Non-pigmented ciliary epithelial cell (primary cell): ENCODE measurements at places on chromosomes 11 and 22.
A peak's percentile ranks its signal among the peaks of the same experiment; 100 is the strongest.

GRCh38 chr11:44578279-44578678, 12.8 kb downstream of the CD82 start:
- no peak for DNase-seq

DNA sequence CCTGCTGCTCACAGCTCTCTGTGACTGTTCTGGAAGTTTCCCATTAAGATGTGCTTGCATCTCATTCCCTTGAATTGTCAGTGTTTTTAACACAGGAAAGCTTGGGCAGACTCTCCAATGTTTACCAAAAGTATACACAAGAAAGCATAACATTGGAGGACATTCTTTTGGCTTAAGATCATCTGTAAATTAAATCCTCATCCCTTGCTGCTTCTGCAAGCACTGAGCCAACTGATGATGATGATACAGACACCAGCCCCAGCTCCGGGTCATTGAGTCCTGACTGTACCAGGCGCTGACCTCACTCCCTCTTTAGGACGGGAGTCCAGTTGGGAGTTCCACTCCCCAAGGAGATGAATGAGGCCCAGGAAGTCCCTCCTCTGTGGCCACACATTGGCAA, 23.8 kb downstream of the CD82 start:
- peak; percentile 55 for DNase-seq

GRCh38 chr11:78131956-78132355, 7.5 kb downstream of the ALG8 start:
- DNase-seq = no peak

DNA sequence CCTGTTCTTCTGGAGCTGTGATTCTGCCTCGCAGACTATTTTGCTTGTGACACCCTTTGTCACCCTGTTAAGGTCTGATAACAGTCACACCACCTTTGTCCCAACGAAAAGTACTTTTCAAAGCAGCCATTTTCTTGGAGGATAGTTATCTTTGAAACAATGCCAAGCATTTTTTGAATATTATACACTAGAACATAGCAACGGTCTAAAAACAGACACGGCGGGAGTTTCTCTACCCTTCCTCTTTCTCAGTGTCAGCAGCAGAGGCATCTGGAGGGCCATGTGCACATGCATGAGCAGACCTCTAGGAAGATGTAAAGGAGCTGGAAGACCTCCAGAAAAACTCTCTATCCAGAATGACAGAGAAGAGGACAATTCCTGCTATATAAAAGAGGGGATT, 86.5 kb downstream of the TRPC6 start:
- DNase-seq = no peak

- DNase-seq = no peak
These were observed 1.5 kb downstream of the MIEF1 start for GRCh38 chr22:39503630-39504029.

- no peak for DNase-seq
These were observed 119.9 kb downstream of the PGR start for GRCh38 chr11:101009690-101010055.

GRCh38 chr11:102614485-102614884, 10.6 kb downstream of the MMP20 start:
- no peak for DNase-seq

DNA sequence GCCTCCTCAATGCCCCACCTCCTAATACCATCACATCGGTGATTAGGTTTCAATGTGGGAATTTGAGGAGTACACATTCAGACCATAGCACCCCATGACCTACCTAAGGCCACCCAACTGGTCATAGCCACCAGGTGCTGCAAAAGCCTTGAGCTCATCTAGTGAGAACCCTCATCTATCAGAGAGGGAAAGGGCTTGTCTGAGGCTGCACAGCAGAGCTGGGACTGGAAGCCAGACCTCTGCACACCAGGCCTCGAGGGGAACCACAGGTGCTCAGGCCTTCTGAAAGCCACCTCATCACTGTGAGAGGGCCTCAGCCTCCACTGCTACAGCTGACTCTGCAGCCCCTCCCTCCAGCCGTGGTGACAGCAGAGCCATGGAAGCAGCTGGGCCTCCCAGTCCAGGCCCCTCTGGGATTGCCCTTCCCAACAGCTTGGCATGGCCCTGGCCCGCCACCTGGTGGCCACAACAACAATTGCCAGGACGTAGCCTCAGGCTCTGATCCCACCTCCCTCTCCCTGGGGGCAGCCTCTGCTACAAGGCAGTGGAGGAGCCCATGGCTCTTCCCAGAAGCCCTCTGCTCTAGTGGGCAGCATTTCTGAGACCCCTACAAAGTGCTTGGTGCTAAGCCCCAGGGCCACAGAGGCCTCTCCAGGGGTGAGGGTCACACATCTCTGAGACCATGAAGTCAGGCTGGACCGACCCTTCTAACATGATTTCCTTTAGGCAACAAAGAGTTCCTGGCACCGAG, 41.0 kb upstream of the PRDM11 start:
- peak; percentile 22 for DNase-seq

DNA sequence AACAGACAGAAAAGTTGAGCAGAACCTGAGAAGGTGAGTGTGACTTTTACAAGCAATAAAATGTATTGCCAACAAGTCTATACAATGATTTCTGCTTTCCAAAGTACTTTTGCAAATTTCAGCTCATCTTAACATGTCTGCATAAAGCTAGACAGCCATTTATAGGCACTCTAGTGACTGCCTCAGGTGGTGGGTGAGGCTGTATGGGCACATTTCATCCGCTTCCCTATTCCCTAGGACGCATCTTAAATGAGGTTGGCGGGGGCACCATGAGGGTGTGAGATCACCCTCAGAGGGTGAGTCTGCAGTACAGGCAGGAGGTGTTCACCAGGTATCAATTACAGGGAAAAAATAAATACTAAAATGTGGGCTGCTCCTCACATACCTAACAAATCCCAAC, 110.1 kb downstream of the ETS1 start:
- DNase-seq = no peak
